ENCODE measurements at places on chromosomes 12 and 14. TPM values are rescaled to one million over a fixed set of nuclear protein-coding genes. Genes with fewer than 3 reads are reported as not detected.

DNA sequence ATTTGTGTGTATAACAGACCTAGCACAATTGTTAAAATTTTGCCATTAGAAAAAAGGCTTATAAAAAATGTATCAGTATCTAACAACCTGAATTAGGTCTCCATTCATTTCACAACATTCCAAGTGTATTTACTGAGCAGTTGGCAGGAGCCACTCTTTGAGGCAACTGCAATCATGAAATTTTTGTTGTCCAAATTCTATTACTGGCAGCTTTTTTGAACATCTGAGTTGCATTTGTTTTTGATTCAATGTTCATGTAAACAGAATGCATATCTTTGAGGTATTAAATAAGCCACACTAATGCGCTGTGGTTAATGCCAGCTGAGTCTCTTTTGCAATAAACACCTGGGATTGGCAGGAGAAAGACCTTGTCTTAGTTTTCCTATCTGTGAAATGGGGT lies 8.7 kb downstream of the KITLG start:
- DNase-seq: no peak

DNA sequence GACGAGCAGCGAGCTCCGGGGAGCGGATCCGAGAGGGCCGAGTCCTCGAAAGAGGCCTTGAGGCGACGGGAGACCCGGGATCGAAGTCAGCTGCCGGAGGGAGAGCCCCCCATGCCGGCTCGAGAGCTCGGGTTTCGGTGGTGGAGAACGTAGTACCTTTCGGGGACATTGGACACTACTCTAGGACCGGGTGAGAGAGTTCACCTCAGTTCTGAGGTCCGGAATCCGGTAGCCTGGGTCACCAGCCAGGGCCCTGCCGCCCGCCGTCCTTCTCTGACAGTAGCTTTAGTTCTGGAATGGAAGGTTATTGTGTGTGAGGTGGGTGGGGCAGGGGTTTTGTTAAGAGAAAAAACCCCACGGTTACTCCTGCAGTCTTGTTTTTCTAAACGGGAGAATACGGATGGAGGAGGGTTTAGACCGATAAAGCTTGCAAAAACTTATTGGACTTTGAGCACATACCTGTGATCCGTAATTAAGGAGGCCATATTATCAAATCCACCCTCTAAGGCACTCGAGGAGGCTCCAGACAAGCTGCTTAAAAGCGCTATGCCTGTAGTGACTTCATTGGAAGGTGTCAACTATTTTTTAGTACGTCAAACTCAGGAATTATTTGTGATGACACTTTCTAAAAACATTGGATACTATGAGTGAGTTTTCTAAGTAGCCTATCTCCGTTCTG lies 765 bp downstream of the SCYL2 start:
- DNase-seq: no peak

- no peak for DNase-seq
These were observed 123.5 kb upstream of the CAND1 start for GRCh38 chr12:67145692-67146091.

DNA sequence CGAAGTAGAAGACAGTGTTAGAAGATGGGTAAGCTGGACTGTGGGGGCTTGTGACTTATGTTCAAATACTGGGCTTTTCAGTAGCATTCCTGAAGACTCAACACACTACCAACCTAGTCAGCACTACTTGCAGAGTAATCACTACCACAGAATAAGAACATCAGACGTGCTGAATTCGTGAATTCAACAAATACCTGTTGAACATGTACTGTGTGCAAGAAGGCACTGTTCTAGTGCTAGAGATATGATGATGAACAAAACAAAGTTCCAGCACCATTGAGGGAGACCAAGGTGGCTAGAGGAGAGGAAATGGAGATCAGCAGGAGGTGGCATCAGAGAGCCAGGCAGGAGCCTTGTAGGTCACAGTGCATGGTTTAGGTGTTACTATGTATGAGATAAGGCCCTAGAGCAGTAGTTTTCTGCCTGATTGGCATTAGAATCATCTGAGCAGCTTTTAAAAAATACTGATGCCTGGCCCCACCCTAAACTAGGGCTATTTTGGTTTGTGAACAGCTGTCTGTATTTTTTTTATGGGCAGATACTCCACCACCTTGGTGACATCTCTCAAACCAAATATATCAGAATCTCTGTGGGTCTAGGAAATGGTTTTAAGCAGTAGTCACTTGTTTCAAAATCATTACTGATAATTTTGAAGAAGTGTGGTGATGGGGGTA lies 26.8 kb downstream of the FERMT2 start:
- no peak for DNase-seq

- no peak for DNase-seq
These were observed 63.3 kb upstream of the FLRT2 start for GRCh38 chr14:85466678-85467077.

DNA sequence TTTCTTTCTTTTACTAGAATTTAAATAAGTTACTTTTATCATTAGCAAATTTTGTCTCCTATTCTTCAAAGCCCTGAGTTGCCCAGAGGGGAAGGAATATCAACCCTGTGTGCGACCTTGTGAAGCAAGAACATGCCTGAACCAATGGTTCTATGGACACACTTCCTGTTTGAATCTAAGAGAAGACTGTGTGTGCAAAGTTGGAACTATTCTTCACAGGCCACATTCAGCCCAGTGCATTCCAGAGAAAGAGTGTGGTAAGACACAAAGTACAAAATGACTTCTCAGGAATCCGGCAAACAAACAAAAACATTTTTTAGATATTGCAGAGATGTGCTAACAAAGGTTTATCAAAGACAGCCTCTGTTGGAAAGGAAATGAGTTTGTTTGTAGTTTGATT lies 90.8 kb upstream of the PTPRQ start:
- no peak for DNase-seq

- no peak for DNase-seq
These were observed 46.9 kb upstream of the OTX2 start for GRCh38 chr14:56857216-56857615.

- DNase-seq: no peak
These were observed 231.9 kb upstream of the HMGA2 start for GRCh38 chr12:65592416-65592815.

- DNase-seq: no peak
These were observed 303.9 kb downstream of the TTC6 start for GRCh38 chr14:37899365-37899764.

NEMP1 gene
- total RNA-seq: 46.9 TPM

RNF212B gene
- not detected for total RNA-seq

OTOGL gene
- total RNA-seq: not detected

ZBTB39 gene
- total RNA-seq: 5.8 TPM

FAM222A gene
- 12.8 TPM for total RNA-seq

ACSS3 gene
- 0.10 TPM for total RNA-seq

IGF1 gene
- total RNA-seq: not detected
